ENCODE measurements at places on chromosomes 2 and 18.

- DNase-seq = no peak
These were observed 8.7 kb downstream of the TET3 start for GRCh38 chr2:73993376-73993775.

DNA sequence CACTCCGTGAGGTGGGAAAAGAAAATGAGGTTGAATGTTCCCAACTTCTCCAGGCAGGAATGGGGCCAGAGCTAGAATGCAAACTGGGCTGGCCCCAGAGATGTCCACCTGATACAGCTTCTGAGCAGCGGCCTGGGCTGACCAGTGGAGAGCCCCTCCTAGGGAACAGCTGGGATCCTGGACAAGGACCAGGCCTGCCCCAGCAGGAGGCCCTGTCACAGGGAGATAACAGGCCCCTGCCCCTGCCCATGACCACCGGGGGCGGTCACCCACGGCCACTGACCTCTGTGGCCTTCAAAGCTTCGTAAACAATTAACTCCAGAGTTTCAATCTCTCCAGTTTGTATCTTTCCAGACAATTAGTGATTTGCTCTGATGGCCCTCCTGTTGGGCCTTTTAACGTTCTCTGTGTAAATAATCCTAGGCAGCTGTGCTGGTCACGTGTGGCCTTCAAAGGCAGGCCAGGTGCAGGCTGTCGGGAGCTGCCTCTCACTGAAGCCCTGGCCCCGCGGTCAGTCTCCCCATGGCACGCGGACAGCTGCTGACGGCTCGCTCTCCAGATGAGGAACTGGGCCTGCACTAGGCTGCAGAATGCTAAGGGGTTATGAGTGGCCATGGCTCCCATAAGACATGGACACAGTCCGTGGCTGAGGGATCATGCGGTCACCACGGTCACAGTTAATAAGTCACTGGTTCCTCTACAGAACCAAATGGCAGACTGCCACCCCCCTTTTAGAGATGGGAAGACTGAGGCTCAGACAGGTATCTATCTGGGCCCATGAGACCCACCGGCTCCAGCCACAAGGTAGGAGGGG is 9.2 kb downstream of the HS6ST1 start:
- DNase-seq = no peak

DNA sequence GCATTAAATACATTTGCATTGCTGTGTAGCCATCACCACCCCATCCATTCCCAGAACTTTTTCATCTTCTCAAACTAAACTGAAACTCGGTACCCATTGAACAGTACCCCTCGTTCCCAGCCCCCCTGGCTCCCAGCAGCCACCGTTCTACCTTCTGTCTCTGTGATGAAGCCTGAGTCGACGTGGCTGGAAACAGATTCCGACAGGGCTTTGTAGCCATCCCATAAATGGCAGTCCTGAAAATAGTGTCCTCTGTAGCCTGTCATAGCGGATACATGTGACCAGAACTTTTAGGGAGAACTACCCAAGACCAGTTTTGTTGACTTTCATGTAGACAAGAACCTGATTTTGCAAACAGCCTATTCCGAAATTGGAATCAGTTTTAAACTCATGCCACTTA is 59.1 kb downstream of the TSHZ1 start:
- no peak for DNase-seq

GRCh38 chr2:132645176-132645575 is 24.8 kb downstream of the LYPD1 start:
- no peak for DNase-seq

DNA sequence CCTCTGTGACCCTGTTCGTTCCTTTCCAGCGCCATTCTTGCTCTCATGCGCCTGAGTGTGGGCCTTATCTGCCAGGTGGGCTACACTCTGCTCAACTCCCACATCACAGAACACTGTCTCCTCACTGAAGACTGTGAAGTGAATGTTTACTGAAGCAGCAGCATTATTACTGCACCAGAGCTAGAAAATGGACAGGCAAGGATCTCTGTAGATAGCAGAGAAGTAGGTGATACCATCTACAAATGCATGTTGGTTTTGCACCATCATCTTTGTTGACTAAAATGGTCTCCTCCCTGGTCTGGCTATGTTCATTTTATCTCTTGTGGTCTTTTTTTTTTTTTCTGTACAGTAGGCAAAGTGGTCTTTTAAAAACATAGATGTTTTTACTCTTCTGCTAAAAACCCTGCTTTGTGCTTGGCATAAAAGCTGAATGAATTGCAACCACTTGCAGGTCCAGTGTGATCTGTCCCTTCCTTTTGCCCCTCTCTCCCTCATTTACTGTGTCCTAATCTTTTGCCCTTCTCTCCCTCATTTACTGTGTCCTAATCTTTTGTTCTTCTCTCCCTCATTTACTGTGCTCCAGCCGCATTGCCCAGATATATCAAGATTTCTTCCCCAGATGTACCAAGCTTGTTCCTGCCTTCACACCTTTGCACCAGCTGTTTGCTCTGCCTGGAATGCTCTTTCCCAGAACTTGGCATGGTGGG is 35.4 kb downstream of the BABAM2 start:
- no peak for DNase-seq

DNA sequence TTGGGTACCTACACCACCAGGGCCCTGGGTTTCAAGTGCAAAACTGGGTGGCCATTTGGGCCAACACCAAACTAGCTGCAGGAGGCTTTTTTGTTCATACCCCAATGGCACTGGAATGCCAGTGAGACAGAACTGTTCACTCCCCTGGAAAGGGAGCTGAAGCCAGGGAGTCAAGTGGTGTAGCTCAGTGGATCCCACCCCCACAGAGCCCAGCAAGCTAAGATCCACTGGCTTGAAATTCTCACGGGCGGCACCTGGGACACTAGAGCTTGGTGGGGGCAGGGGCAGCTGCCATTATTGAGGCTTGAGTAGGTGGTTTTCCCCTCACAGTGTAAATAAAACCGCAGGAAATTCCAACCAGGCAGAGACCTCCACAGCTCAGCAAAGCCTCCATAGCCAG is 46.0 kb upstream of the FAM110C start:
- DNase-seq = no peak

- no peak for DNase-seq
These were observed 1.7 kb downstream of the SIX3 start for GRCh38 chr2:44943031-44943692.

- no peak for DNase-seq
These were observed 52.1 kb downstream of the EEF1B2 start for GRCh38 chr2:206211657-206212255.

- no peak for DNase-seq
These were observed 51.4 kb upstream of the ZNF516 start for GRCh38 chr18:76546436-76546835.

GRCh38 chr2:137254052-137254451 is 488.7 kb downstream of the THSD7B start:
- DNase-seq = no peak

- no peak for DNase-seq
These were observed 371.9 kb downstream of the IRS1 start for GRCh38 chr2:226427538-226428307.

DNA sequence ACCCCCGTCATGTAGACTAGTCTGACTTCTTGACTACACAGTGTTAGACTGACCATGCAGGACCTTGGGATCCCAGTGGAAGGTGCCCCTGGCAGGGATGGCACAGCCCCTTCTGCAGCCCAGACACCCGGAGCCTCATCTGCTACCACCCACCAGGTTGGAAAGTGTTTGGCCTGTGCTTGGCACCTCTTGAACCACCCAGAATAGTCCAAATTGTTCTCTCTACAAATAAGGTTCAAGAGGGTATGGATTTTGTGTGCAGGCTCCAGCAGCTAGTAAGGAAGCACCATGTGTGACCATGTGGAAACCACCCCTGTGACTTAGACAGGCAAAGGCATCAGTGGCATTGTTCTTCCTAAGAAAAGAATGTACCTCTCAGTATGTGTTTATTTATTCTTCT is 18.4 kb downstream of the L3MBTL4 start:
- no peak for DNase-seq

DNA sequence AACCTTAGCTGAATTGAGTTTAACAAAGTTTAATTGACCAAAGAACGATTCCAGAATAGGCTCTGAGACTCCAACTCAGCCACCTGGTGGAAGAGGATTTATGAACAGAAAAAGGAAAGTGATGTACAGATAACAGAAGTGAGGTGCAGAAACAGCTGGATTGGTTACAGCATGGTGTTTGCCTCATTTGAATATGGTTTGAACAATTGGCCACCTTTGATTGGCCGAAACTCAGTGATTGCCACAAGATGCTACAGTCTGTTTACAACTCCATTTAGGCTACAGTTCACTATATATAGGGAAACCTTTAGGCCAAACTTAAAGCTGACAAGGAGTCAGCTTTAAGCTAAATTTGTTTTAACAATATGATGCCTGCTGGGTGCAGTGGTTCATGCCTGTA is 28.1 kb upstream of the SLC35G4 start:
- DNase-seq = no peak

DNA sequence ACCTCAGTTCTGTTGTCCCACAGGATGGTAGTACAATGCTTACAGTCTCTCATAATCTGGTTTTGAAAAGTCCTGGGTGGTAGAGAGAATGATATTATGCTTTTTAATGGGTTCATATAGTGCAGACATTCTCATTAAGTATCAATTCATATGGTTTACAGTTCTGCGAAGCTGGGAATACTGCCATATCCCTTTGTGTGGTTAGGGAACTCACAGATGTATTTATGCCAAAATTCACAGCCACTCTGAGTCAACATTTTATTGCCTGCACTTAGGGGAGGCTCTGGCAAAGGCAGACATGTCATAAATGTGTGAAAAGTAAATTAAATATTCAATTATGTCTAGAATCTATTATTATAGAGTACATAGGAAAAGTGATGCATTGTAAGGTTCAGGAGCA is 808.2 kb downstream of the SUCLG1 start:
- DNase-seq = no peak

DNA sequence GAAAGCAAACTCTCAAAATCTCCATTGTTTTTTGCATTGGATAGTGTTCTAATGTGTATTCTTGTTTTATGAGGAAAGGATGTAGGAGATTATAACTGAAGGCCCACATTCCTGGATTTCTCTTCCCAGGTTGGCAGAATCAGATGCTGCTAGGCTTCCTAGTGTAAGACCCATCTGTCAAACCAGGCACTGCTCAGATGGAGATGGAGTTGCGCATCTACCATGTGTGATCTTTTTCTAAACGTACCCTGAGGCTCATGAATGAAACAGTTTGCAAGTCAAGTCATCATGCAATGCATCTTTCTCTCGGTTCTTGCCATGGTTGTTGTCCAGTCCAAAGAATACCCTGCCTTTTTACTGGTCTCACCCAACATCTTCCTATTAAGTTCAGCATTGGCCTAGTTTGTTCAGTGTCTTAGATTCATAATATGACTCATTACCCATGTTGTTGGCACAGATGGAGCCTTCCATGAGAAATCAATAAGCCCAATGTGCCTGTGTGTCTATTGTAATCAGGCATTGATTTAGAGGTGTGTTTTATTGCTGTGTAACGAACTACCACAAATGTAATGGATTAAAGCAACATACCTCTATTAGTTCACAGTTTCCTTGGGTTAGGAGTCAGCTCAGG is 127.4 kb downstream of the NYAP2 start:
- no peak for DNase-seq

DNA sequence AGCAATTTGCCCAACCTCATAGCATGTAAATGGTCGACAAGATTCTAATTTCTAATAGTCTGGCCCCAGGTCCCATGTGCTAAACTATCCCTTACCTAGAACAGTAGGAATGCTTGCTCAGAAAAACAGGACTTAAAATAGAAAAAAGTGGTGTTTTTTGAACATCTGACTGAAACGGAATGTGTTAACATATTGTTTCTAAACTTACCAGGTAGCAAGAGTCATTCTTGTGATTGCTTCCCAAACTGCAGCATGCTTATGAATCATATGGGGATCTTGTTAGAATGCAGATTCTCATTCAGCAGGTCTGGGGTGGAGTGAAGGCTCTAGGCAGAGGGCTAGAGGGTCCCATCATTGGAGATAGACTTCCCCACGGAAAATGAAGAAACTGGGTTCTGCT is 5.8 kb upstream of the SLC20A1 start:
- no peak for DNase-seq

DNA sequence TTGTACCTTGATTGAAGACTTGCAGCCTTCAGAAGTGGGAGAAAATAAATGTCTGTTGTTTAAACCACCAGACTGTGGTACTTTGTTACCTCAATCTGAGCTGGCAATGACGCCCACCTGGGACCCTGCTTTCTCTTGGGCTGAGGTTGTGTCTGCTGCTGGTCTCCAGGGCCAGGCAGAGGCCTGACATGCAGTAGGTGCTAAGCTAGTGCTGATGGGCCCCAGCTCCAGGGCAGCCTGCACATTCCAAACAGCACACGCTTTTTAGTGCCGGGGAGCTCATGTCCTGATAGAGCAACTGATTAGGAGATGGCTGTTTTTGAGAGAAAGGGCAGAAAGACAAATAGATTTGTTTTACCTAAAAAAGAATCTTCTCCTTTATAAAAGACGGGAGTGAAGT is 664.0 kb upstream of the HS6ST1 start:
- no peak for DNase-seq

- no peak for DNase-seq
These were observed 28.1 kb upstream of the MYCN start for GRCh38 chr2:15912203-15912602.

- no peak for DNase-seq
These were observed 90.2 kb downstream of the CABLES1 start for GRCh38 chr18:23225503-23225902.

GRCh38 chr18:38664929-38665328 is 1099.3 kb upstream of the CELF4 start:
- no peak for DNase-seq

GRCh38 chr2:12262681-12263436 is 453.9 kb upstream of the TRIB2 start:
- DNase-seq = no peak

DNA sequence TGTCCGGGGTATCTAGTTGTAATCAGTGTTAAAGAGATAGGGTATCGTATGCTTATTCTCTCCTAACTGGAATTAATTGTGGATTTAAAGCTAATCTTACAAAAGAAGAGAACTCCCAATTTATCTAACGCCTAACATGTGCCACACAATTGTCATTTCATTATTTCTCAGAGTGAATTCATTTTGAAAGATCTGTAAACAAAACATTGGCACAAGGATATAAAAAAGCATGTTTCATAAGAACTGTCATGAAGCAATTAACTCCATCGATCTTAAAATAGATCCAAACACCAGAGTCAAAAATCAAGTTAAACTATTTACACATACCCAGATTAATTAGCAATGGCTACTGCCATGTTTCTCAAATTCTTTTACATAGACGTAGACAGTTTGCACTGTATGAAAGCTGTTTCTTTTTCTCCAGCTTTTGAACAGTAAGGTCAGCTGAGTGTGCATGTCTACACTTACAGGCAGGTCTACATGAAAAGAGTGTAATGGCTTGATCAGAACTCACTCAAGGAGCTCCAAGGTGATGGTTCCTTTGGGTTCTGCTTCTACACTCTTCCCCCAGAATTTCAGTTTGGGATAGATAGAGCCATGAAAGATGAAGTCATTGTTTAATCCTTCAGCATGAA is 38.8 kb downstream of the CABYR start:
- DNase-seq = no peak

GRCh38 chr2:65565681-65566080 is 133.3 kb upstream of the SPRED2 start:
- DNase-seq = no peak

DNA sequence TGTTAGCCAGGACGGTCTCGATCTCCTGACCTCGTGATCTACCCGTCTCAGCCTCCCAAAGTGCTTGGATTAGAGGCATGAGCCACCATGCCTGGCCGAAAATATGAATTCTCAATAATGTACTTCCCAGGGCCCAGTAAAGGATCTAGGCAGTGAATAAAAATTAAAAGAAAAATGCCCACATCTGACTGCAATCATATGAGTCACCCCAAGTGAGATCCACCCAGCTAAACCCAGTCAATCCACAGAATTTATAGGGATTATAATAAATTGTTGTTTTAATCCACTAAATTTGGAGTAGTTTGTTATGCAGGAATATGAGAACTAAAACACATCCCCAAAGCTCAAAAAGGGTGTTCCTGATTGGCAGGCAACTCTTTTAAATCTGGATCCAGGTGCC is 93.5 kb upstream of the STK39 start:
- no peak for DNase-seq
